SK-N-SH (cell line): ENCODE measurements at places on chromosomes 2 and 18. TPM values are rescaled to one million over a fixed set of nuclear protein-coding genes. Genes with fewer than 3 reads are reported as not detected.

GRCh38 chr2:167191588-167191987, 303.3 kb downstream of the XIRP2 start:
- no peak for DNase-seq

GRCh38 chr2:74077636-74078035, 70.1 kb downstream of the BOLA3 start:
- no peak for DNase-seq

Gene VWA3B
- polyA plus RNA-seq = not detected in 2 replicates

GRCh38 chr2:189024901-189025618, 50.9 kb downstream of the COL3A1 start:
- no peak for DNase-seq

GRCh38 chr18:56505971-56506370, 132.4 kb downstream of the TXNL1 start:
- DNase-seq = no peak

Gene KANSL1L
- 5.5 and 7.9 TPM in 2 replicates for polyA plus RNA-seq

Gene SULT1C4
- 0.18 and 0.47 TPM in 2 replicates for polyA plus RNA-seq

GRCh38 chr2:128638341-128639119, 319.9 kb upstream of the HS6ST1 start:
- DNase-seq = peak; percentile 42

Gene CRYGD
- polyA plus RNA-seq = not detected in 2 replicates

Gene ACSL3
- 15.7 and 25.2 TPM in 2 replicates for polyA plus RNA-seq

Gene NEU2
- not detected in 2 replicates for polyA plus RNA-seq

DNA sequence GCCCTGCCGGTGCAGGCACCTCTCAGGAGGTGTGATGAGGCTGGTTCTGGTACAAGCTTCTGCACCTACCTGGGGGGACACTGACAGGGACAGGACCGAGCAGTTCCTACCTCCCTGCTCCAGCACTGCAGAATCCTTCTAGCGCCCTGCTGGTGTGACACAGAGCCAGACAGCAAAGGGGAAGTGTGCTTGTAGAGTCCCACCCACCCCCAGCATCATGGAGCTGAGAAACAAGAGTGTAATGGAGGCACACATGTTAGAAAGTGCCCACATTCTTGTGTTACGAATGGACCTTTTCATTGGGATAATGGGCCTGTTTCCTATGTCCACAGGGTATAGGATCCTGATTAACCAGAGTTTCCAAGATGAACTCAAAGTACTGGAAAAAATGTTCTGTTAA, 38.3 kb downstream of the OXER1 start:
- DNase-seq = no peak

GRCh38 chr2:149050188-149050587, 11.7 kb downstream of the LYPD6B start:
- no peak for DNase-seq

- DNase-seq = no peak
These were observed 32.3 kb downstream of the SPAST start for GRCh38 chr2:32095671-32096070.

Gene TNFAIP6
- 0.58 and 1.0 TPM in 2 replicates for polyA plus RNA-seq

GRCh38 chr18:74569401-74569800, 28.3 kb upstream of the ZNF407 start:
- no peak for DNase-seq

DNA sequence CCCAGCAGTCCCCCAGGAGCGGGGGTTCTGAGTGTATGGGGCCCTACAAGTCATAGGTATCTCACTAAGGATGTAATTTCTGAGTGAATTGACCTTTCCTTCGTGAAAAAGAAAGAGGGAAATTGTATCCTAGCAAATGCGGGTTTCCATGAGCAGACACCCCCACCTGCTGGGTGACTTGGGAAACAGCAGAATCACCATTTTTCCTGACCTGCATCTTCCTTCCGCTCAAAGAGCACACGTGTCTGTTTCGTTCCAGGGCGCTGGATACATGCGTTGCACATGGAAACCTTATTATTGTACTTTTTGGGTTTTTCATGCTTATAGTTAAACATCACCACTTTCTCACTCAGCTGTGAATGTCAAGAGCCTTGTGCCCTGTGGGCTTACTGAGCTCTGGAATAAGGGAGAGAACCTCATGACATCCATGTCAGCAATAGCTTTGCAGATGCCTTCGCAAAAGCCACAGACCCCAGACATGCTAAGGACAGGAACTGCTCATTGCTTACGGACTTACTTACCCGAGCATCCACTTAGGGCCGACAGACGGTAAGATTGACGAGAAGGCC, 132.8 kb downstream of the TPO start:
- peak; percentile 88 for DNase-seq

DNA sequence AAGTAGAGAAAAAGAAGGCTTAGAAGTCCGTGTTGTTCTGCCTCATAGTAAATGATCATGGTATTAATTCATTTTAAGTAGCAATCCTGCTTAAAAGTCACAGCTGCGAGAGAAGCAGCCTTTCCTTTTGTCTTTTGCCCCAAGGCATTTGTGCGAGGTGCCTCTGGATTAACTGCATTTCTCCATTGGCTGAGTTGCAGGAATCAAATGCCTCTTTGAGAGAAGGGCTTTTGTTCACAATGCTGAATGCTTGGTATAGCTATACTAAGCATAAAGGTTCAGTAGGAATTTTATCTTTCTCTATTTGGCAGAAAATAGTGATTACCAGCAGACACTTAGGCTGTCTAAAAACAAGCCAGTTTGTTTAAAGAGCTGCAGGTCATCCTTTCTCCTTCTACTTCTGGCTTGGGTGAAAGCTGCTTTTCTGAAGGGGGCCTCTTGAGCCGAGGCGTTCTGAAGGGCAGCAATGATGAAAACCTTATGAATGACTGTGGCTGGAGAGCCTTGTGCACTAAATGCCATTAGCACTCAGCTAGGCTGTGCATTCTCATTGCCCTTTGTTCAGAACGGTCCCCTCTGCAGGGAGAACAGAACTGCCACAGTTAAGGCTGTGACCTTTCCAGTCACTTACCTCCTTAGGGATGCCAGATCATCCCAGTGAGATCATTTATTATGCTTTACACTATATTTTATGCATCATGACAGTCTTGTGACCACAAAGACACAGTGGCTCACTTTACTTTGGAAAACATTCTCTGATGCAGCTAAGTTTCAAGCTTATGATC, 68.8 kb upstream of the TMEM87B start:
- no peak for DNase-seq

GRCh38 chr18:13406736-13407135, 188.2 kb downstream of the LDLRAD4 start:
- DNase-seq = no peak

- DNase-seq = no peak
These were observed 144.6 kb upstream of the SETBP1 start for GRCh38 chr18:44536046-44536445.

Gene CARF
- polyA plus RNA-seq = 4.6 and 8.3 TPM in 2 replicates

DNA sequence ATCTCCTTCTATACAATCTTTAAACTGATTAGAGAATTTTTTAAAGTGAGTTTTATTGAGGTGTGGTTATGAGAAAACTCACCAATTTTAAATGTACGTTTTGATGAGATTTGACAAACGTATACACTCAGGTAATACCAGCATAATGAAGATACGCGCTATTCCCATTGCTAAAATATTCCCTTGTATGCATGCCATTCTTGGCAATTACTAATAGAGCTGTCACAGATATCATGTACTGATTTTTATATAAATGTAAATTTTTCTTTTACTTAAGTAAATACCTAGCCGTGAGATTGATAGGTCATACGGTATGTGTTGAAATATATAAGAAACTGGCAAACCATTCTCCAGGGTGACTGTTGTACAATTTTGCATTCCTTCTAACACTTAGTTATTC, 384.7 kb downstream of the PTH2R start:
- no peak for DNase-seq

Gene THSD7B
- 0.02 TPM in 1 of 2 replicates, not detected in the other for polyA plus RNA-seq

Gene LOXL3
- polyA plus RNA-seq = 47.9 and 59.3 TPM in 2 replicates

GRCh38 chr2:98201576-98201975, 114.6 kb downstream of the VWA3B start:
- DNase-seq = no peak

DNA sequence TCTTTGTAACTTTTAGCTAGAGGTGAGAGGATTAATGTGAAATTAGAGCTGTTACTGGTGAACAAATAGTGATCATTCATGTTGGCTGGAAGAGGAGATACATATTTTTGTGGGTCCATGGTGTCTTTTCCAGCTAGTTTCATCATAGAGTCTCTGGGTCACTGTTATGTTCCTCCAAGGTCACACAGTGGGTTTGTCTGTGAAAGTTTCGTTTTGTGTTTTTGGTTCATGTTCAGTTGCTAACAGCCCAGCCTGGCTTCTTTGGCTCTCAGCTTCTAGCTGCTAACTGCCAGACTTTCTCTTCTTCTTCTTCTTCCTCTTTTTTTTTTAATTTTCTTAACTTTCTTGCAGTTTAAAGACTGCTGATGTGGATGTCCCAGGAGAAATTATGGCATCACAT, 480.0 kb upstream of the SYT4 start:
- no peak for DNase-seq

- DNase-seq = no peak
These were observed 154.3 kb downstream of the UXS1 start for GRCh38 chr2:106039634-106040315.

- DNase-seq = peak; percentile 82
These were observed 22.7 kb upstream of the PDIA6 start for GRCh38 chr2:10835052-10835970.

DNA sequence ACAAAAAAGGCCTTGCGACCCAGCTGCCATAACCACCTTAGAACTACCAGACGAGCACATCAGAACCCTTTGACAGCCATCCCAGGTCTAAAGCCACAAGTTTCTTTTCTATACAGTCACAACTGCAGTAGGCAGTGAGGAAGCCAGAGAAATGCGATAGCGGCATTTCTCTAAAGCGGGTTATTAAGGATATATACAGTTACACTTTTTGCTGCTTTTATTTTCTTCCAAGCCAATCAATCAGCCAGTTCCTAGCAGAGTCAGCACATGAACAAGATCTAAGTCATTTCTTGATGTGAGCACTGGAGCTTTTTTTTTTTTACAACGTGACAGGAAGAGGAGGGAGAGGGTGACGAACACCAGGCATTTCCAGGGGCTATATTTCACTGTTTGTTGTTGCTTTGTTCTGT, 48.8 kb downstream of the FEZ2 start:
- peak; percentile 25 for DNase-seq

Gene TRPM8
- 0.85 and 1.6 TPM in 2 replicates for polyA plus RNA-seq

GRCh38 chr2:205746420-205746785, 64.1 kb downstream of the NRP2 start:
- DNase-seq = peak; percentile 71

Gene SCLY
- 19.1 and 20.9 TPM in 2 replicates for polyA plus RNA-seq

Gene L3MBTL4
- polyA plus RNA-seq = 0.02 and 0.05 TPM in 2 replicates

GRCh38 chr2:221600388-221600787, 28.3 kb upstream of the EPHA4 start:
- DNase-seq = no peak

GRCh38 chr2:38500283-38500634, 102.5 kb downstream of the HNRNPLL start:
- DNase-seq = no peak

Gene CCL20
- 0.12 TPM in 1 of 2 replicates, not detected in the other for polyA plus RNA-seq

DNA sequence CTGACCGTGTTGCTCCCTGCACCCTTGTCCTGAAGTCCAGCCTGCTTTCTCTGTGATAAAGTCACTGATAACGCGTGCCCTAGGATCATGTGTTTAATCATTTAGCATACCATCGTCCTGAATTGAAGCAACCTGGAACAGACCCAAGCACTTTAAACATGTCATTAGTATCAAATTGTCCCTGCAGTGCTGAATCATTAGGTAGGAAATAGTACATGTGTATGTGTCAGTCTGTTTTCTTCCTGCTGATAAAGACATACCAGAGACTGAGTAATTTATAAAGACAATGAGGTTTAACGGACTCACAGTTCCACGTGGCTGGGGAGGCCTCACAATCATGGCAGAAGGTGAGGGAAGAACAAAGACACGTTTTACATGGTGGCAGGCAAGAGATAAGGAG, 2.8 kb downstream of the ASB18 start:
- DNase-seq = no peak

- no peak for DNase-seq
These were observed 796 bp upstream of the DYSF start for GRCh38 chr2:71452565-71452964.

DNA sequence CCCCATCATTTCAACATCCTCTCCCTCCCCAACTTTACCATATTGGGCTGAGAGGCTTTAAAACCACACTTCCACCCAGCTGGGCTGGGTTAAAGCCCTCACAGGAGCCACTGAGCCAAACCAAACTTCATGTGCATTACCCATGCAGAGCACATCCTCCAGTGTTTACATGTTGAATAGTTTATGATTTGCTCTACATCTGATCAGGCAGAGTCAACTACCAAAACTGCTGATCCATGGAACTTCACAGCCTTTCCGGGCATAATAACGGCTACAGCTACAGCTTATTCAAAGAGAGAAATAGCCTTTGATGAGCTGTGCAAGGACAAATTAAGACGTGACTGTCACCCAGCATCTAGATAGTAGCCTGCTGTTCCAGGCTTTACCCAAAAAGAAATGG, 39.0 kb downstream of the MAIP1 start:
- DNase-seq = no peak
